ENCODE measurements at places on chromosomes 1 and 21.

DNA sequence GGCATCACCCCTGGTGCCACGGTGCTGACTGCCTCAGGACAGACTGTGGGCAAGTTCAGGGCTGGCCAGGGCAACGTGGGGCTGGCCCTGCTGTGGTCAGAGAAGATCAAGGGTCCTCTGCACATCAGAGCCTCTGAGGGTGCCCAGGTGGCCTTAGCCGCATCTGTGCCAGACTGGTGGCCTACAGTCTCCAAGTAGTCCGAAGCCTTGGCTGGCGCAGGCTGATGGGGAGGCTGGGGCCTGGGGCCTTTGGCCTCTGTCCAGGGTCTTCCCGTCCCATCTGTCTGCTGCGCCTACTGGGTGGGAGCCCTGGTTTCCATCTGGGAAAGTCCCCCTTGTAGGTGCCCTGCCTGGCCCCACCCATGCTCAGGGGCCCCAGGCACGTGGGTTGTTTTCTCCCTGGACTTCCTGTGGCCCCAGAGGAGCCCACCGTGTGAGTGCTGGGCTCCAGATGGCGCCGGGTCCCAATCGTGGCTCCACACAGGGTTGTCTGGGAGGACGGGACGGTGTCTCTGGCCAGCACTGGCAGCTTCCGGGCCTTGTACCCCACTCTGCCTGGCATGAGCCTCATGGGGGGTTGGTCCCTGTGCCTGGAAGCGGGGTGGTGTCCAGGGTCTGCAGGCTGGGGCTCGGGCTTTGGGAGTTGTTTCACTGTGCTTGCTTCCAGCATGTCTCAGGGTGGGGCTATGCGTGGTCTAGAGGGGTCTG is 9.9 kb downstream of the IBA57 start:
- no peak for DNase-seq

DNA sequence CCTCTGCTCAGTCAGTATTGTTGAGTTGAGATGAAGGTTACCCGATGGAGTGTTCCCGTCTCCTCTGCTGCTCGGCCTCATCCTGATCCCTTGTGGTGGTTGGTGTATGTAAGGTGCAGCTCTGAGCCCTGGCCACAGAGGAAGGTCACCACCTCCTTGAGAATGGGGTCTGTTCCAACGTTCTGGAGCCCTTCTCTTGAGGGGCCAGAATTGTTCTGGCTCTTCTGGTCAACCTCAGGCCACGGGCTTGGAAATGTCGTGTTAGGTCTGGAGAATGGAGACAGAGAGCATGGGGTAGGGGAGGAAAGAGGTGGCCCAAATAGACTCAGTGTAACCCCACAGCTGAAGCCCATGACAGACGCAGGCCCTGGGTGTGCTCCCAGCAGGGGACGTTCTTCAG is 62.3 kb upstream of the ETV3 start:
- DNase-seq = no peak

- peak; percentile 94 for DNase-seq
Measured at GRCh38 chr1:178066908-178067614, 26.8 kb upstream of the RASAL2 start.

- DNase-seq = peak; percentile 31
Measured at GRCh38 chr1:116492358-116492811, 78.4 kb downstream of the CD58 start.

DNA sequence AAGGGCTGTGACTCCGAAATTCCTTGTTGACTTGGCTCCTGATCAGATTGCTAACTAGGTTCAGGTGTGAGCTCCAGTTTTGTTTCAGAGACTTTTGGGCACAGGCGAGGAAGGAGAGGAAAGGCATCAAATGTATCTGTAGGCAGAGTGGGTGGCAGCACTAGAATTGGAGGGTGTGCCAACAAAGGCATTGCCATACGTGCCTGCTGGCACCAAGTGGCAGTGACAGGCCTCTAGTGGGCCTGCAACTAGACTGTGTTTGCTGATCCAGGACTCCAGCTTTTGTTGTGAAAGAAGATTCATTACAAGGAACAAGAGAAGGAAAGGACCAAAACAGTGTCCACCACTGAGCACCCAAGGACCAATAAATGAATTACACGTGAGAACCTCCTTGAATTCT is 79.5 kb downstream of the TM2D1 start:
- no peak for DNase-seq

- no peak for DNase-seq
Measured at GRCh38 chr21:32978331-32979270, 47.1 kb upstream of the OLIG2 start.

DNA sequence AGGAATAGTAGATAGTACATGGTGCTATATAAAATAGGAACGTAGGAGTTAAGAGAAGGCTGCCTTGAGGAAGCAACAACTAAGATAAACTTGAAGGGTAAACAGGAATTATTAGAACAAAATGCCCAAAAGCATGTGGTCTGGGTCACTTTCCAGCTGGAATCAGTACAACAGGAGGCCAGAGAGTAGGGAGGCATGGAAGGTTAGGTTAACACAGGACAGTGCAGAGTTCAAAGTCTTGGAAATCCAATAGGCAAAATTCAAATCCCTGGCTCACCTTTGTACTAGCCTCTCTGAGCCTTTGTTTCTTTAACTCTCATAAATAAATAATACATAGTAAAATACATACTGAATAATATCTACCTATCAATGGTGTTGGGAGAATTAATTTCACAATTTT is 69.0 kb upstream of the NEK7 start:
- DNase-seq = no peak

Data from inflammatory macrophage treated with lipopolysaccharide for 4 hours (primary cell).